ENCODE measurements at places on chromosomes 4 and X.

DNA sequence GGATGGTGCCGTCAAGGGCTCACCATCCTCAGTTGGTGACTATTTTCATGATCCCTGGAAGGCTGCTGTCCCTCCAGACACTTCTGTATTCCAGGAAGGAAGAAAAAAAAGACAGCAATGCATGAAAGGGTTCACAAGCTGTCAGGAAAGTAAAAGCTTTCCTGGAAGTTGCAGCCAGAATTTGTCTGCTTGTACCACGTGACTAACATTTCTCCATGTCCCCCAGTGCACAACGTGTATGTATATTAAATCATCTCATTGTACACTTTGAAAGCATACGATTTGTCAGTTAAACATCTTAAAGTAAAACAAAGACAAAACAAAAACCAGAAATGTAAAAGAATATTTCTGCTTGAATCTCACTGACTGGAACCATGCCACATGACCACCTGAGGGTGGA lies 127.4 kb upstream of the CLNK start:
- no peak for DNase-seq

DNA sequence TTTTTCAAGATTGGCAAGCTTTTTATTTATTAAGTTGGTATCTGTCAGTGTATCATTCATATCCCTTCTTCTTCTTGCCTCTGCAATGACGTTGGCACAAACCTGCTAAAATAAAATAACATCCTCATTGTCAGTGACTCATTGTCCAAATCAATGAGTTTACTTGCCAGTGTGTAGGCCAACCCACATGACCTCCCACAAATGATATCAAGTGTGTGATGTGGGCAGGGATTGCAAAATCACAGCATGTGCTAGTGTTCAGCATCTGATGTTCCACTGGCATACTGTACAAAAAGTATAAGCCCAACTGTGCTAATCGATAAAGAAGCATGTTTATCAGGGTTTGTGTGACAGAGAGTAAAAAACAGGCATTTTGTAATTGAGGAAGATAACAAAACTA lies 25.5 kb downstream of the GPAT3 start:
- DNase-seq: no peak

DNA sequence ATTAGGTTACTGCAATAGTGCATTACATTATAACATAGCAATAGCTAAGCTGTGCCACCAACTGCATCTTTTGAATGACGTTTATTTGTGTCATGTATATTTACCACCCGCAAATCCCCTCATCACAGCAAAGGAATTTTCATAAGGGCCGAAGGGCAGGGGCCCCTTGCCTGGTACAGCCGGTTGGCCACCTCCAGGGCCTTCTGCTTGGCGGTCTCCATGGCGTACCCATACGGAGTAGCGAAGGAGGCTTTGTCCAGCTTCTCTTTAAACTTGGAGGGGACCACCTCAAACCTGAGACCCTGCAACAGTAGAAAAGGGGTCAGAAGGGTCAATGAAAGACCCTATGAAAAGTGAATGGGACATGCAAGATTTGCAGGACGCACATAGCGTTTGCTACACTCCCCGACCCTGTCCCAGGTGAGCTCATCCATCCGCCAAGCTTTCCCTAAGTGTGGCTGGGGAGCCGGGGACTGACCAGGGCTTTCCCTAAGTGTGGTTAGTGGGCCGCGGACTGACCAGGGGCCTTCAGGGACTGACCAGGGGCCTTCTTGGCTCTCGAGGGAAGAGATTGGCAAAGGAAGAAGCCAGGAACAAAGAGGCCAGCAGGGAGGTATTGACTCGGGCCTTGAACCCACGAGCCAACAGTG lies 10.6 kb downstream of the ASMTL start:
- no peak for DNase-seq

GRCh38 chr4:2793586-2794485 lies 951 bp downstream of the SH3BP2 start:
- DNase-seq: peak; percentile 56

GRCh38 chr4:79213702-79214101 lies 112.2 kb downstream of the NAA11 start:
- DNase-seq: no peak

DNA sequence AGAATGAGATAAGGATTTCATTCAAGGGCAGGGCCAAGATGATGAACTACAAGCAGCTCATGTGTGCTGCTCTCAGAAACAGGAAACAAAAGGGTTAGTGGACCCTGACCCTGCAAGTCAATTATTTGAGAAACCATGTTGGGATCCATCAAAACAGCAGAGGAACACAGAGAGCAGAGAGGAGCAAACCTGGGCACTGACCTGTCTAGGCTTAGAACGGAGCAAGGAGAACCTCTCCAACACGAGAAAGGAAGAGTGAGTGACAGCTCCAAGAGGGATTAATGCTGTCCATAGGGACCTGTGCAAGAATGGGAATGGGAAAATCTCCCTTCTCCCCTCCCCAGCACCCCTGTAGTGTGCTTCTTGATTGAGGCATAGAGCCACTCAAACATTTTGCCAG lies 53.9 kb upstream of the UGT2B4 start:
- DNase-seq: no peak

- DNase-seq: no peak
These were observed 14.6 kb downstream of the CTBP1 start for GRCh38 chr4:1234309-1234695.

DNA sequence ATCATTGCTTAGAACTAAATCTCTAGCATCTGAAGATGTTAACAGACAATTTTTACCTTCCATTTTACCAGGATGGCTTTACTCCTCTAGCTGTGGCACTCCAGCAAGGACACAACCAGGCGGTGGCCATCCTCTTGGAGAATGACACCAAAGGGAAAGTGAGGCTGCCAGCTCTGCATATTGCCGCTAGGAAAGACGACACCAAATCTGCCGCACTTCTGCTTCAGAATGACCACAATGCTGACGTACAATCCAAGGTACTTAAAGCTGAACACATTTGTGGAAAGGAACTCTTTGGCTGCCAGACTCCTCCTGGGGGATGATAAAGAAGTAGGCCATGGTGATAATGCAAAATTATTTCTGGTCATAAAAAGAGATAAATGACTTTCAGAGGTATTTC lies 187.5 kb downstream of the ANK2 start:
- no peak for DNase-seq

DNA sequence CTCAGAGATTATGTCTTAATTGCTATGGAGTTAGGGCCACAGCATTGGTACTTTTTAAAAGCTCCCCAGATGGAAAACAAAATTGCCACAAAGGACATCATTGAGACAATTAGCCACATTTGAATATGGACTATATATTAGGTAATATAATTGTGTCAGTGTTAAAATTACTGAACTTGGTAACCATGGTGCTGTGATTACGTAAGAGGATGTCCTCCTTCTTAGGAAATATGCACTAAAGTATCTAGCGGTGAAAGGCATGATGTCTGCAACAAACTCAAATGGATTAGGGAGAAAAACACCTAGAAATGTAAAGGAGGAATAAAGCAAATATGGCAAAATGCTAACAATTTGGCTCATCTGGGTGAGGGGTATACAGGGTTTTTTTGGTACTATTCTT lies 89.9 kb upstream of the PAK3 start:
- no peak for DNase-seq

DNA sequence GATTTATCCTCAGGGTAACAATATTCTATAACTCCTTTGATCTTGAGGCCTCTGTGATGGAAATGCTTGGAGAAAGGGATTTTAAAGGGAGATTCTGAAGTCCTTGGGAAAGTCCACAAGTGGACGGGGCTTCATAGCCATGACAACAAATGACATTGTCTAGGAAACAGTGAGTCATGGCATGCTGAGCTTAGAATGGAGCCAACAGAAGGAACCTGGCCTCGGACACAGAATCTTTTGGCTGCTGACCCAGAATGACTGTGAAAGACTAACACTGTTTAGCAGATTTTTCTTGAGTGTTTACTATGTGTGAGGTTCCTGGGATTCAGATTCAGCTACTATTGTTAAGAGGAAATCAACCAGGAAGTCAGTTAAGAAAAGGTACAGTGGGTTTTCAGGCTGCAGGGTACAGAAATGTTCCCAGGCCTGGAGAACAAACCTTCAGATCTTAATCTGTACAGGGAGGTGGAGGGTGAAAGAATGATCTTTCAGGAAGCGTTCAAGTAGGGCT lies 18.1 kb upstream of the CXCL2 start:
- DNase-seq: no peak

DNA sequence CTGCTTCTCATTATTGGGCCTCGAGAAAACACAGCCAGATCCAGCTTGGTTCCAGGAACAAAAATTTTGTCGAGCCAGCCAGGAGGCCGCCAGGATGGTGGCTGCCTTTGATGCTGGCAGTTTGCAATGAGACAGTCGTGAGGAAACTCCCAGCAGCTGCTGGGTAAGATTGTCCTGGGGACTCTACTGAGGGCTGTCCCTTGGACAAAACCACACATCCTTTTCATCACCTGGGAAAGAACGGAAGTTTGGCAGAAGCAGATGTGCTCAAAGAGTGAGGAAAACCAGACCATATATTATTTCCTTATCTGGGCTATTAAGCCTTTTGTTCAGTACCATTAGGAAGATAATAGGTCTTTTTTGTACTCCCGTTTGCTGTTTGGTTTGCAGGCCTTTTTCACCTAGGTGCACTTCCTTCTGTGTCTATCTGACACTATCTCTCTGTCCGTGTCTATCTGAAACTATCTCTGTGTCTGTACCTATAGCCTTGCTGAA lies 13.4 kb upstream of the PAPSS1 start:
- DNase-seq: no peak

DNA sequence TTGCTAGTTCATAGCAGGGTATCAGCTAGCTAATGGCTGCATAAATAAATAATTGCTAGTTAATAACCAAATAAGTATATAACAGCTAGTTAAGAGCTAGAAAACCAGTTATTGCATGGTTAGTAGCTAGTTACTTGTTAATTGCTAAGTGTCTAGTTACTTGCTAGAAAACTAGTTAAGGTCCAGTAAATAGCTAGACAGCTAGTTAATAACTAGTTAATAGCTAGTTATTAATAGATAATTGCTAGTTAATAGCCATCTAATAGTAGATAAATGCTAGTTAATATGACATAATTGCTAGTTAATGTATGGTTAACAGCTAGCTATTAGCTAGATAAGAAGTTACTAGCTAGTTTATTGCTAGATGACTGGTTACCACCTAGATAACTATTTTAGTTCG lies 629.9 kb upstream of the CT83 start:
- DNase-seq: no peak

All from stimulated activated CD4-positive, alpha-beta T cell treated with anti-CD3 and anti-CD28 coated beads, Interleukin-2, amount 100 ng/mL, for 4 hours (primary cell).